Effector memory CD8-positive, alpha-beta T cell (primary cell): ENCODE measurements at places on chromosomes 2 and 18.

GRCh38 chr18:26865557-26865956, at the start of gene AQP4:
Gene AQP4, minus strand, starts transcription at chr18:26865707. Its CDS starts 18 bp downstream, at chr18:26865689.
- no peak for DNase-seq

GRCh38 chr18:58580623-58581022, 48.3 kb downstream of the ALPK2 start:
- no peak for DNase-seq

DNA sequence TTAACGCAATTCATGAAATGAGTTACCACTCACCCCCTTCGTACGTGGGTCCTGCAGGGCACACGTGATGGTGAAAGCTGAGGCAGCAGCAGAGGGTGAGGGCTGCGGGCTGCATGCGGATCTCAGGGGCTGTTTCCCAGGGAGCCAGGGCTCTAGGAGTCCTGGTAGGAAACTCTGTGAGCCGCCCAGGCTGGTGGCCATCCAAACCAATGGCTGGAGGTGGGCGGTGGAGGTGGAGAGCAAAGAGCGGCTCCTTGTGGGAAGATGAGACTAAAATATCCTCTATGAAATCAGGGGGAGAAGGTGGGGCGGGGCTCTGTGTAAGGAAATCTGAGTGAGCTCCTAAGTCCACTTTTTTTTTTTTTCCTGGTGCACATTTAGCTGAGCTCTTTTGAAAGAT, 120.1 kb upstream of the SLC1A4 start:
- DNase-seq = no peak

- DNase-seq = no peak
Measured at GRCh38 chr2:200278694-200279316, 27.7 kb upstream of the SPATS2L start.

DNA sequence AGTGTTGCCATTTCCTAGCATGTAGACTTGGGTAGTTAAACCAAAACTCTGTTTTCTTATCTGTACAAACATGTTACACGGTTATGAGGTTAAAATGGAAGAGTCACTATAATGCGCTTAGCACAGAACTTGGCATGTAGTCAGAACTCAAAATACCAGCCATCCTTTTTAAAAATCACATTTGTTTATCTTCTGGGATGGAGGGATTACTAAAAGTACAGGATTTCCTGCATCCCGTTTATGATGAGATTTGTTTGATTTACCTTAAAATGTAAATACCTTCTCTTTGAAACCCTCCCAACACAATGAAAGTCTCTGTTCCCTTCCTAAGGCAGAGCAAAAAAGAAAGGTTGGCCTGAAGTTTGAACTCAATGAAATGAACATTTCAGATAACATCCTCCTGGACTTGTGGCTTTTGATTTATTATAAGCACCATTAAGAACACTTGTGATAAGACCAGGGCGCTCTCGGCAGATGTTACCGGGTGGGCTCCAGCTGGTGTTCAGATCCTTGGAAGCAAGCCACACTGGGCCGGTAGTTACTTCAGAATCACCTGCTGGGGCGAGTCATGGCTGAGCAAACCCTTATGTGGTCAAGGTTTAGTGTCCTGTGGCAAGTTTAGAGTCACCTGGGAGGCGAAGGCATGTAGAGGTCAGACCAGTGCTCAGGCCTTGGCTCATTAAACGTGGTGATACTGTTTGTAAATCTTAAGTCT, 105.7 kb downstream of the MGAT5 start:
- DNase-seq = no peak

GRCh38 chr2:36530983-36531354, 67.0 kb downstream of the FEZ2 start:
- DNase-seq = no peak

DNA sequence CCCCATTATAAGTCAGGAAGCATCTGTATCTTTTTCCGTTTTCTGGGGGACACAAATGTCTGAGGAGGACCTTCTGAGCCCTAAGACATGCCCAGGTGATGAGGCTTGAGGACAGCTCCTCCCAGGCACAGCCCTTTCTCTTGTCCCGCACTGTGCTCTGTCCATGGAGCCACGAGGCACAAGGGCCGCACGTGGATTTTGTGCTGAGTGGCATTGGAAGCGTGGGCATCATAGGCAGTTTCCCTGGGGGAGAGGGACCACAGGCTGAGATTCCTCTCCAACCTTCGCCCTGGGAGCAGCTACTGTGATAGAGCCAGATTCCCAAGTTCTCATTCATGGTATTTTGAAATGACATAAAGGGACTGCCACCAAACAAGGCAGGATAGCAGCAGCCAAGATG, 139.9 kb downstream of the SH3RF3 start:
- DNase-seq = no peak

- no peak for DNase-seq
Measured at GRCh38 chr2:105959357-105959756, 214.6 kb downstream of the NCK2 start.

- no peak for DNase-seq
Measured at GRCh38 chr18:12409469-12409868, 1.7 kb downstream of the PRELID3A start.

GRCh38 chr2:84194949-84195644, 264.0 kb downstream of the SUCLG1 start:
- DNase-seq = no peak

GRCh38 chr2:238853218-238853617, 5.3 kb downstream of the TWIST2 start:
- DNase-seq = no peak

- no peak for DNase-seq
Measured at GRCh38 chr2:58981237-58981636, 740.1 kb upstream of the FANCL start.

- no peak for DNase-seq
Measured at GRCh38 chr2:223696719-223697118, 94.6 kb upstream of the SCG2 start.
